ENCODE measurements at places on chromosomes 13 and 19. TPM values are rescaled to one million over a fixed set of nuclear protein-coding genes. Genes with fewer than 3 reads are reported as not detected.

DNA sequence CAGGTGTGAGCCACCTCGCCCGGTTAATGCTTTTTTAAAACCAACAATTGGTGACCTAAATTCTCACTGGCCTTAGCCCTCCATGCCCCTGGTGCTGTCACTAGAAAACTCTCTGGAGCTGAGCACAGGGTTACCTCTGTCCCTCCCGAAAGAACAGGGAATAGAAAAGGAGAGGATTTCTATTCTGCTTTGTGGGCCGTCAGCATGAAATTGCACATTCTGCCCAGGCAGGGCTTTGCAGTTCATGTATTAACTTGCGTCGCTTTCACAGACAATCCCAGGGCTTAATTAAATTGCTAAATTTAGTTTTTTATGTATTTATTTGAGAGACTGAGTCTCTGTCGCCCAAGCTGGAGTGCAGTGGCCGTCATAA is 583 bp upstream of the ZNF480 start:
- DNase-seq = no peak

- peak; percentile 99 for DNase-seq
Observed at GRCh38 chr19:37931881-37932655, 25.1 kb downstream of the SIPA1L3 start.

DNA sequence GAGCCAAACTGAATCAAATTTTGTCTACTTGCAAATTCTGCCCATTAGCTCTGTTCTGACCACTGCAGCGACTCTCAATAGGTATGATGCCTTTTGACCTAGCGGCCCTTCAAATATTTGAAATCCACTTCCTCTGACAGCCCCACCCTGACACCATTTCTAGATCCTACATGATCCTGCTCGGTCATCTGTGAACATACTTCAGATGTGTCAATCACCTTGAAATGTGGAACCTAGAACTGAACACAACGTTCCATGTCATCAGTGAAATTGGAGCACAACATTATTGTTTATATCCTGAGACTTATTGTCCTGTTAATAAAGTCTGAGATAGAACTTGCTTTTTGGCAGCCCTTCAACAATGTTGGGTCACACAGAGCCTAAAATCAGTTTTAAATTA is 98.2 kb downstream of the UBL3 start:
- DNase-seq = no peak

DNA sequence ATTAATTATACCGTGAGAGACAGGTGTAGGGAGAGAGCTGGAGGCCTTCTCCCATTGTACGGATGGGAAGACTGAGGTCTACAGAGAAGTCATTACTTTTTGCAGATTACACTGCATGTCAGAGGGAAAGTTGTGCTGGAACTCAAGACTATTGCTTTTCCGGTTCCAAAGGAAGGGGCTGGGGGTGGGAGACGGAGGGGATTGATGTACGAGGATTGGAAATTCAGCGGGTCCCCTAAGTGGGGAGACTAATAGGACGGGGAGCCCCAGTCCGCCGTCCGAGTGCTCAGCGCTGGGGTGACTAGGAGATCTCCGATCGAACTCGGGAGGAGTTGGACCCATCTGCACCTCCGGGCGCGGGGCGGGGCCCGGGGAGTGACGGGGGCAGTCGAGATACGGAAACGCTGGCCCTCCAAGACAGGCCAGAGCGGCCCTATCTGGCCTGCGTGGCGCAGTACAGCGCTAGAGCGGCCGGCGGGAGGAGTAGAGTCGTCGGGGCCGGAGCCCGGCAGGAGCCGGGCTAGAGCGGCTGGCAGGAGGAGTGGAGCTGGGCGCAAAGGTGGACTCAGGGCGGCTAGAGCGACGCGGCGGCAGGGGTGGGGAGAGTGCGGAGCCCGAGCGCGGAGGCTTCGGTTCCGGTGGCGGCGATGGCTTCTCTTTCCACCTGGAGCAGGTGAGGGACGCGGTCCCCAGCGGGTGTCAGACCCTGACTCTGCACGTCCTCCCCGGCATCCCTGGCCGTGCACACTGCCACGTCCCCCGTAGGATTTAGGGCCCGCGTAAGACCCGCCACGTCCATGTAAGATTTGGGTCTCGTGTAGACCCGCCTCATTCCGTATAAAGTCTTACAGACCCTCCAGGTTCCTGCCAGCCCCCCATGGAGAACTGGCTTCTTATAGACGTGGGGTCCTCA is 1.1 kb downstream of the ARHGEF1 start:
- peak; percentile 98 for DNase-seq

DNA sequence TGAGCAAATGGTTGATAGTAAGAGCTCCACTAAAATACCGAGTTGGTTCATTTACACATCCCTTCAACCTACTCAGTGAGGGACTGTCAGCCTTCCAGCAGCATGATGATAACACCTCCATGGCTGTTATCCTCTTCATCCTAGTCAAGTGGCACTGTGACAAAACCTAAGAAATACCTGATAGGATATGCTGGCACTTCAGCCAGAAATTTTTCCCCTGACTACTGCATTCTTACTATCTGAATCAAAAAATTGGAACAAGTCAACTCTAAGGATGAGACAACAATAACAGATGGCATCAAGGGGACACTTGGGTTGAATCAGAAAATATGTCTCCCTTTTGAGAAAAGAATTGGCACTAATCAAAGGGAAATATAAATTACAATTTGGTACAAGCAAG is 193.9 kb downstream of the KCTD12 start:
- DNase-seq = no peak

GRCh38 chr19:42129399-42130253 is 2.6 kb downstream of the POU2F2 start:
- no peak for DNase-seq

NXNL1 gene
- not detected for total RNA-seq

DNA sequence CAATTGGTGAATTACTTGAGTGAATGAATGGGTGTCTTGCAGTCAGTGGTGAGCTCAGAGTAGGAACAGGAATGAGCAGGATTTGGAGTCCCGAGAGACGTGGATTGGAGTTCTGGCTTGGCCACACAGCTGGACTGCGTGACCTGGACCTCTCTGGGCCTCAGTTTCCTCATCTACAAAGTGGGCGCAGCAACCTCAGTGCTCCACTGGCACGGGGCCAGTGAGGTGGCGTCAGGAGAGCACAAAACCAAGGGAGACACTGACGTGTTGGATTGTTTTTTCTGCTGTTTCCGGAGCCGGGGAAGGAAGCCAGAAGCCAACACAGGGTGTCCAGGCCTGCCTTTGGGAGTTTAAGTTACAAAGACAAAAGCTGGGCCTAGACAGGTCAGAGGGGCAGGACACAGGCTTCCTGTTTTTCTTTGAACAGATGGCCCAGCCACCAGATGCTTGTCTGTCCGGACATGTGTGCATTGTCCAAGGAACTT is 6.5 kb upstream of the DOCK6 start:
- DNase-seq = no peak

- peak; percentile 19 for DNase-seq
Observed at GRCh38 chr19:55836340-55836739, at the start of gene NLRP4. Gene NLRP4, plus strand, starts transcription at chr19:55836540. Its CDS starts 15,541 bp downstream, at chr19:55852081.

EPS8L1 gene
- total RNA-seq = 24.1 TPM

GRCh38 chr19:53909471-53910169 is 542 bp downstream of the CACNG7 start:
- no peak for DNase-seq

DNA sequence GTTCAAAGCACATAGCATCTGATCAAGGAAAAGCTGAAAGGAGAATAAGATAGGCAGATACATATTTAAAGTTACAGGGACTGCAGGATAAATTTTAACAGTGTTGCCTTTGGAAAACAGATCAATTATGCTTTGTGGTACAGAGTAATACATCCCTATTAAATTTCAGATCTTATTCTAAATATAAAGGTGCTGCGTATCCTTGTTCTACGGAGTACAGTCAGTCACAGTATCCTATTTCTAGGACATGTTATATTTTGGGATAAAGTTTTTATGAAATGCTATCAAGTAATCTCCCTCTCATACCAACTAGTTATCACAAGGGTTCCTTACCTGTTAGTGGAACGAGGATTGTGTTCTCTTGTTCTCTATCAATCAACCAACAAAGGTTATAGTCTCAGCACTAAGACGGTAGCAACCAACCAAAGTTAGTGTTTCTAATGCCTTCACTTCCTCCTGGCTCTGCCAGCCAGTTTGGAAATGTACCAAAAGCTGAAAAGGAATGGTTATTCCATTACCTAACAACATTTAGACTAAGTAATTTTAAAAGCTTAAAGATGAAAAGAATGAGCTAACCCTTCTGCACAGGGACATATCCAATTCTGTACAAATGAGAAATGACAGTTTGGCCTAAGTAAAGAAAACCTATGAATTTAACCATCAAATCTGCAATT is 35.2 kb downstream of the TSC22D1 start:
- no peak for DNase-seq

- DNase-seq = no peak
Observed at GRCh38 chr19:54795758-54796157, 7.7 kb upstream of the KIR2DL4 start.

DNA sequence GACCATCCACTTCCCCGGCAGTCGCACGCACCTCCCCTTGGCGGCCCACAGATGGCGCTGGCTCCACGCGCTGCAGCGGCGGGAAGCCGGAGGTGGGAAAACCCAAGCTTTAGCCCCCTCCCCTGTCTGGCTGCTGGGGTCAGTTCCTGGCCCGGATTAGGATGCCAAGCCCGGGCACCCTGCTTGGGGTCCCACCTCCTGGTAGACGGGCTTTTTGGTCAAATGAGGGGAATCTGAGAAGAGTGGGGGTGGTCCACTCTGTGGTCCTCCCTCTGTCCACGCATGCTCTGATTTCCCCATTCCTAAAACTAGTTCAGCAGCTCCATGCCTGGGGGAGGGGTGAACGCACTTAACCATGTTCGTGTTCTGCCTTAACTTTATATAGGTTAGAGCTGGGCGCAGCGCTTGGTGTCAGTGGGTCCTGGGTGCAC is 8.1 kb upstream of the ADGRE2 start:
- no peak for DNase-seq

TLE6 gene
- total RNA-seq = 21.3 TPM

- DNase-seq = no peak
Observed at GRCh38 chr19:1109032-1109551, 5.3 kb downstream of the GPX4 start.

TRPM4 gene
- total RNA-seq = 18.2 TPM

C19orf33 gene
- total RNA-seq = 165 TPM

GRCh38 chr13:95643936-95644598 is 439 bp downstream of the DZIP1 start:
- DNase-seq = peak; percentile 65

GRCh38 chr19:3175781-3176714 is 2.5 kb upstream of the S1PR4 start:
- peak; percentile 69 for DNase-seq

GRCh38 chr19:53195265-53195903 is 2.2 kb upstream of the ZNF665 start:
- peak; percentile 62 for DNase-seq

FGF9 gene
- not detected for total RNA-seq

DNA sequence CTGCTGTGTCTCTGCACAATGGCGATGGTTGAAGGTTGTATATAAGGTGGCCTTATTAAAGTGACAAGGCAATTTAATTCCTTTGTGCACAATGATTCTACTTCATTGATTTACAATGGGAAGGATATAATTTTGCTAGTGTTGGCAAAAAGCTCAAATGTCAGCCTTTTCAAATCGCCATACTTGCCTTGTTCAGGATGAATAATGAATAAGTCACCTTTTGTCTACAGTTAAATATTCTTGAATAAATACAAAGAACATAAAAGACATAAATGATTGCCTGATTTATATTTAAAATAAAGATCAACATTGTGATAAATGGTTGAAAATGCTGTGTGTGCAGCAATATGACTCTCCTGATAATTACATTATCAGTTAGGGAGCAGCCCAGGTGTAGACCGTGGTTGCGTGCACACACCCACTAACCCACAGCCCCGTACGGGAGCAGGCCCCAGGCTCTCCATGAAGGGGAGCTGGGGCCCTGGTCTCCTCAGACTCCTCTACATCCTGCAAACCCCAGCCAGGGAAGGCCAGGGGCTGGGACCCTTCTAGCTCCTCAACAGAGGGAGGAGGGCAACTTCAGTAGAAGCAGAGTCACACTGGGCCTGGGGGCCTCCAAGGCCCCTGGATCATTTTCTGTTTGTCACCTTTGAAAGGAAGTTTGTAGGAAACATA is 64.9 kb downstream of the TEX29 start:
- no peak for DNase-seq

ZNF701 gene
- total RNA-seq = 4.0 TPM

IZUMO2 gene
- not detected for total RNA-seq

- no peak for DNase-seq
Observed at GRCh38 chr19:30679789-30680188, 307.6 kb downstream of the ZNF536 start.

DNA sequence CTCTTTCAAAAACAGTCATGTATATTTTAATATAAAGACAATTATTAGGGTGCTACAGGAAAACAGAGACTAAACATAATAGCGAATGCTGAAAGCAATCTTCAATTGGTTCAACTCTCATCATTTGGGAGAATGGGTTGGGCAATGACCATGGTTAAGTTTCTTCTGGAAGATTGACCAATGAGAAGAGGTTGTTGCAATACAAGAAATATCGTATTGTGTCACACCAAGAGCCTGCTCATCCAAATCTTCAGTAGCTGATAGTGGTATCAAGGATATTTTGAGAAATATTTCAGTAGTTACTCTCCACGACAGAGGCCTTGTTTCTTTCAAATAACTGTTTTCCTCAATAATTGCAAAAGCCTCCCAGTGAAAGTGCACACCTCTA is 83.0 kb upstream of the FNDC3A start:
- no peak for DNase-seq

- DNase-seq = peak; percentile 46
Observed at GRCh38 chr19:42762789-42763188, 2.7 kb downstream of the PSG8 start.

- no peak for DNase-seq
Observed at GRCh38 chr19:39752390-39752789, 14.6 kb upstream of the CLC start.

DNA sequence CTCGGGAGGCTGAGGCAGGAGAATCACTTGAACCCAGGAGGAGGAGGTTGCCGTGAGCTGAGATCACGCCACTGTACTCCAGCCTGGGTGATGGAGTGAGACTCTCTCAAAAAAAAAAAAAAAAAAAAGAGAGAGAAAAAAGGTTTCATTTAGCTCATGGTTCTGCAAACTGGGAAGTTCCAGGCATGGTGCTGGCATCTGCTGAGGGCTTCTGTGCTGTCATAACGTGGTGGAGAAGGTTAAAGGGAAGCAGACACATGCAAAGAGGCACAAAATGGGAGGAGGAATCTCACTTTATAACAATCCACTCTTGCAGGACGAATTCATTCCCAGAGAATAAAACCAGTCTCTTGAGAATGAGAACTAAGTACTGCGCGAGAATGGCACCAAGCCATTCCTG is 34.9 kb upstream of the SIAH3 start:
- DNase-seq = no peak

GRCh38 chr19:15072930-15073647 is 8.9 kb upstream of the OR1I1 start:
- no peak for DNase-seq

GRCh38 chr19:16878181-16878965 is 10.4 kb upstream of the F2RL3 start:
- DNase-seq = no peak

GRCh38 chr13:108368250-108368905 is 98.9 kb downstream of the TNFSF13B start:
- no peak for DNase-seq

IL17D gene
- 0.12 TPM for total RNA-seq

- no peak for DNase-seq
Observed at GRCh38 chr19:39970425-39970674, 615 bp upstream of the PSMC4 start.

ZNF382 gene
- total RNA-seq = 6.3 TPM

- DNase-seq = no peak
Observed at GRCh38 chr19:2251106-2252054, 2.3 kb downstream of the AMH start.

CBLC gene
- not detected for total RNA-seq

DDX49 gene
- total RNA-seq = 101 TPM

GRCh38 chr19:31308781-31309180 is 40.5 kb downstream of the TSHZ3 start:
- DNase-seq = no peak

GRCh38 chr13:20616059-20616797 is 49.3 kb downstream of the IFT88 start:
- DNase-seq = peak; percentile 9

Measured in Caki2 (cell line).